ENCODE measurements at places on chromosomes 7 and 10.

GRCh38 chr7:54419209-54419608, 123.0 kb upstream of the VSTM2A start:
- no peak for DNase-seq

DNA sequence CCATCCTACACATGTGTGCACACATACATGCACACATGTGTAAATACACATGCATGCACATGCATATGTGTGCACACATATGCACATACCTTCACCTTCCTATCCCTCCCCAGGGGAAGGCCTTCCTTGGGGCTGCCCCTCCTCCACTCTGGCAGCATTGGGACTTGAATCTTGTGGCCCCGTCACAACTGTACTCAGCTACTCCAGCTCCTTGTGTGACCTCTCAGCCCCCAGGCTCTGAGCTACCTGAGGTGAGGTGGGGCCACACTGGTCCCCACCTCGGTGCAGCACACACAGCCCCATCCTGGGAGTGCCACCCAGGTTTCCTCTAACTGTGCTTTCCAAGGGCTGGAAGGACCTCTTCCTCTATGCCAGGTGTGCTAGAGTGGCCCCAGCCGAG, 116.0 kb downstream of the LHPP start:
- DNase-seq = no peak

GRCh38 chr7:13778967-13779366, 210.5 kb downstream of the ETV1 start:
- no peak for DNase-seq

DNA sequence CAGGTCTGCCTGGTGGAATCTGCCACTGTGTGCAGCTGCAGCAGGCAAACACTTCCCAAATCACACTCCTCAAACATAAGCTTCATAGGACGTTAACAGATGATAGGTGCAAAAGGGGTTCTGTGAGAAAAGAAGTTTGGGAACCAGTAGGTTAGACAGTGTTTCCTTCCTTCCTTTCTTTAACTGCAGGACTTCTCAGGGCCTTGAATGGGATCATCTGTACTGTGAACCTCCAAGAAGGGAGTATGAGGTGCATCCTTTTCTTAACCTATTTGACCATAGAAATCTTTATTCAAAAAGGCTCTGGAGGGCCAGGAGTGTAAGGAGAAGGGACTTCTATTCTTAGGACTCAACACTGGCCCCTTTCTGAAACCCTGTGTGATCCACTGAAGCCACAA, 33.0 kb downstream of the CAMK2B start:
- no peak for DNase-seq

DNA sequence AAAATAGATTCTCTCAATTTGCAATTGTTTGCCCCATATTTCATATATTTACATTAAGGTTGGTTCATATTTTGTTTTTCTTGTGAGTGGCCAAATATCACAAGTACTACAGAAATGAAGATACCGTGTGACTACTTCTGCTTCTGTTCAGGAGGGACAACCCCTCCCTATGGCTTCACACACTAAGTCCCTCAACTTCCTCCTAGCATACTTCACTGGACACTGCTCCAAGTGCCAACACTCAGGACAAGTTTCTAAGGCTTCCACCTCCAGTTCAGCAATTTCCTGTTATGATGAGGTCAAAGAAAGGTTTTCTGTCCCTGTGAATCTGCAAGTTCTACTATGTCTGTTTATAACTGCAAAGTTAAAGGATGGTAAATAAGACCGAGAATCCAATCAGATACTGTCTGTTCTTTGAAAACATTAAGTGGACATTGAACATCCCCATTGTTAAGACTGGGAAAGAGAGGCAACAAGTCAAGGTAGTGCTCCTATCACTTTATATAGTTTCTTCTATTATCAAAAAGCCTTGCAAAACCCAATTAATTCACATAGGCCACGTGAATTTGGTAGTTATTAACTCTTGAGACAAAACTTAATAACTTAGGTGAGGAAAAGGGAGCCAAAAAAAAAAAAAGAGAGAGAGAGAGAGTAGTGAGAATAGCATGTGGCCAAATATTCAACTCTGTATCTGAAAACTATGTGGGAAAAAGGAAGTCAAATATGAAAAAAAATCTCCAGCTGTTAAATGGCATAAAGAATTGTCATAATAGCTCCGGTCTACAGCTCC, 81.3 kb upstream of the DKK1 start:
- DNase-seq = no peak

GRCh38 chr7:14271441-14271840, 282.0 kb upstream of the ETV1 start:
- DNase-seq = peak; percentile 82

All from HAP-1 (cell line).